ENCODE measurements at places on chromosomes 1 and 21.

DNA sequence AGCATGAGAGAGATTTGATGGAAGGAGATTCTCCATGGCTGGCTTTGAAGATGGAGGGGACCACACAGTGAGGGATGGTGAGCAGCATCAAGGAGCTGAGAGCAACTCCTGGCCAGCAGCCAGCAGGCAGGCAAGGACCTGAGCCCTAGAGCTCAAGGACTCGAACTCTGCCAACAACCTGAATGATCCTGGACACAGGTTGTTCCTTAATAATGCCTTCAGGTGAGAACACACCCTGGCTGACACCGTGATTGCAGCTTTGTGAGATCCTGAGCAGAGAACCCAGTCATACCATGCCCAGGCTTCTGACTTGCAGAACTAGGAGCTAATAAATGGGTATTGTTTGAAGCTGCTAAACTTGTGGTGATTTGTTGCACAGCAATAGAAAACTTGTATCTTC is 183.1 kb downstream of the LMX1A start:
- DNase-seq, result no peak

- DNase-seq, result no peak
Observed at GRCh38 chr21:36791180-36791579, 92.3 kb downstream of the SIM2 start.

- no peak for DNase-seq
Observed at GRCh38 chr1:200895801-200896530, 1.3 kb downstream of the INAVA start.

DNA sequence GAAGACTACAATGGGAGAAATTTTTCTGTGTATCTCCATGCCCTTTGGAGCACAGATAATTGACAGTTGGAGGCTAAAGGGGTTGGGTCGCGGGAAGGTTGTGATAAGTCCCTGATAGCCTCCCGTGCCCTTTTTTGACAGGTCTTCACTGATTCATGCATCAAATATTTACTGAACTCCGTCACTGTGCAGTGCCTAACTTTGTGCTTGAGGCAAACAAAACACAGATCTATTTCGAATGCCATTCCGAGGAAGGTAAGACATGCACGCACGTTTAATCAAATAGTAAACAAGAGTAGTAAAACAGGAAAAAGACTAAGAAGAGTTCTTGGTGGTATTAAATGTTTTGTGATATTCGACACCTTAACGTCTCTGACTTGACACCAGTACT is 494 bp upstream of the PIP5K1A start:
- no peak for DNase-seq

- DNase-seq, result no peak
Observed at GRCh38 chr1:219523411-219523810, 89.5 kb downstream of the ZC3H11B start.

All from GM12864 (cell line).